Smooth muscle cell of bladder (primary cell): ENCODE measurements at places on chromosomes 11 and 22. TPM values are rescaled to one million over a fixed set of nuclear protein-coding genes. Genes with fewer than 3 reads are reported as not detected.

The SF3A1 gene
- total RNA-seq: 15.9 and 17.5 TPM in 2 replicates

The MUC2 gene
- not detected in 2 replicates for total RNA-seq

The ELF5 gene
- total RNA-seq: not detected in 2 replicates

The MN1 gene
- total RNA-seq: 0.85 and 2.4 TPM in 2 replicates

The ZNRD2 gene
- 32.0 and 32.6 TPM in 2 replicates for total RNA-seq

The RASL10A gene
- under 0.01 TPM in 1 of 2 replicates, not detected in the other for total RNA-seq

The GAS2L1 gene
- total RNA-seq: 4.0 and 6.3 TPM in 2 replicates

The KCTD14 gene
- 0.09 and 0.28 TPM in 2 replicates for total RNA-seq

The MAJIN gene
- total RNA-seq: not detected in 2 replicates

The SLC22A12 gene
- not detected in 2 replicates for total RNA-seq

The OR2D2 gene
- total RNA-seq: 0.14 and 0.18 TPM in 2 replicates

The TSG101 gene
- 50.2 and 52.0 TPM in 2 replicates for total RNA-seq

The ARHGAP20 gene
- 6.7 and 9.1 TPM in 2 replicates for total RNA-seq

The CELSR1 gene
- total RNA-seq: 0.14 and 0.65 TPM in 2 replicates

The RASD2 gene
- under 0.01 and 0.46 TPM in 2 replicates for total RNA-seq

The SNX19 gene
- 58.9 and 93.3 TPM in 2 replicates for total RNA-seq

The SPI1 gene
- total RNA-seq: not detected in 2 replicates

The HSPA8 gene
- 1,524 and 1,632 TPM in 2 replicates for total RNA-seq

The PANX2 gene
- total RNA-seq: 0.85 and 1.0 TPM in 2 replicates

The DMC1 gene
- total RNA-seq: 2.7 and 3.1 TPM in 2 replicates

The TMEM138 gene
- 14.8 and 19.7 TPM in 2 replicates for total RNA-seq

The WEE1 gene
- total RNA-seq: 14.9 and 19.0 TPM in 2 replicates

The CSNK2A3 gene
- total RNA-seq: 1.00 and 1.1 TPM in 2 replicates

The OR5M11 gene
- not detected in 2 replicates for total RNA-seq

The TREH gene
- not detected in 2 replicates for total RNA-seq

The RIBC2 gene
- total RNA-seq: 0.09 TPM in 1 of 2 replicates, not detected in the other

The TIGD3 gene
- total RNA-seq: 0.14 and 0.18 TPM in 2 replicates

The FAM180B gene
- total RNA-seq: 0.09 TPM in 1 of 2 replicates, not detected in the other

The GPHA2 gene
- not detected in 2 replicates for total RNA-seq

The XKR3 gene
- not detected in 2 replicates for total RNA-seq

The HTR3A gene
- total RNA-seq: not detected in 2 replicates

The OR8A1 gene
- not detected in 2 replicates for total RNA-seq

The RFPL1 gene
- not detected in 2 replicates for total RNA-seq

The F2 gene
- total RNA-seq: 0.14 and 0.18 TPM in 2 replicates

The KLHL35 gene
- 2.4 and 3.0 TPM in 2 replicates for total RNA-seq

The PRPF19 gene
- 29.0 and 35.5 TPM in 2 replicates for total RNA-seq

The PANX3 gene
- not detected in 2 replicates for total RNA-seq

The CCDC89 gene
- total RNA-seq: 3.3 and 4.3 TPM in 2 replicates

The CCDC82 gene
- total RNA-seq: 8.5 and 11.6 TPM in 2 replicates

The SCUBE1 gene
- under 0.01 and 5.0 TPM in 2 replicates for total RNA-seq

The MIOX gene
- total RNA-seq: not detected in 2 replicates

The NDUFS8 gene
- 99.7 and 100 TPM in 2 replicates for total RNA-seq

The C1QTNF4 gene
- total RNA-seq: 0.09 TPM in 1 of 2 replicates, not detected in the other
